ENCODE measurements at places on chromosomes 4 and X.
A peak's percentile ranks its signal among the peaks of the same experiment; 100 is the strongest.

DNA sequence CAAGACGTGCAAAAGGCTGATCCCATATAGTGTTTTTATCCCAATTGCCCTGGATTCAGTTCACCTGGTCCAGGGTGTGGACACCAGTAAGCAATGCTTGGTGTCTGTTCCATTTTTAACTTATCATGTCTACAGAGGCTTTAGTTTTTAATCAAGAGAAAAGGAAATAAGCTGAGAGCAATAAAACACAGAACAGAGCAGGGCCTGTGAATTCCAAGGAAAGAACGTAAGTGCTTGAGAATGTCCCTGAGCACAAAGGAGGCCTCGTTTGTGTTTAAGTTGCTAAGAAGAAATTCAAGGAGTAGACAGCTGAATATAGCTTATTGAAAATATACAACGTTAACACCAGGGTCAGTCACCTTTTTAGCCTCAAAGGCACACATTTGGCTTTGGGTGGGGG, 191.3 kb downstream of the GPC3 start:
- DNase-seq, result no peak

DNA sequence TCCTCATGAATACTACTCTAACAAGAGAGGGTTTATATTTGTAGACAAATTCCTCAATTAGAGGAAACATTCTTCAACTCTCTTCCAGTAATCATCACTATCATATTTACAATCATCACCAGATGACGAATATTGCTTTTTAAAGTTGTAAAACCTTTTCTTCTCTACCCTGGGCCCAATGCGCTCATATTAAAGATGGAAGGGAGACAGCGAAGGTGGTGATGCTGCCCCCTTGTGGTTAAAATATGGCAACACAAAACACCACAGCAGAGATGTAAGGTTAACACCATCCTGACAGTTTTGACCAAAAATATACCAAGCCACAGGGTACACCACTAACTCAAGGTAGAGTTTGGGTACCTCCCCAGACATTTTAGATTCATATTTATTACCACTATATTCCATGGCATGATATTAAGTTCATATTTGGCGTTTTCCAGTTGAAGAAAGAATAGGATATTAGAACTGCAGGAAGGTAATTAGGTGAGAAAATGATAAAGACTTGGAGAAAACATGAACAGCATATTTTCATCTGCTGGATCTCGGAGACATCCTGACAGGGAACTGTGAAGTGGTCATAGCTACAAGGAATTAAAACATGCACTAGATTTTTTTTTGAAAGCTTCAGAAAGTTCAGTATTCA, 72.8 kb downstream of the SLC9A7 start:
- DNase-seq, result no peak

DNA sequence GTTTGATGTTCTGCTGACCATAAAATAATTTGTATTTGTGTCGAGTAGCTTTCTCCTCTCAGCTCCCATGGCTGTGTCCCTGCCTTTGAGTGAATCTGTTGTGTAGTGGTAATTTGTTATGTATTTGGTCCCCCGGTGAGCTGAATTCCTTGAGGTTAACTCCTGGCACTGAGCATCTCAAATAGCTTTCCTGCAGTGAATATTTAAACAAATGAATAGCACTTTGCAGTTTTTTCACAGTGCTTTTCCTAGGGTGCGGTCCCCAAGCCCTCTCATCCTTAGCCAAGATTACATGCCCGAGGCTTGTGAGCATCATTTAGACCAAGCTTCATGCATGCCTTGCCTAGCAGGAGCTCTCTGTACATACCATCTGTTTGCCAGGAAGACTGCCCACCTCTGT, 74.2 kb downstream of the CLDN34 start:
- DNase-seq, result no peak

- DNase-seq, result no peak
Observed at GRCh38 chrX:47807548-47807947, 29.2 kb upstream of the ZNF81 start.

GRCh38 chrX:67917421-67918010, 373.7 kb downstream of the AR start:
- no peak for DNase-seq

- DNase-seq, result no peak
Observed at GRCh38 chr4:109578846-109579245, 18.8 kb downstream of the MCUB start.

DNA sequence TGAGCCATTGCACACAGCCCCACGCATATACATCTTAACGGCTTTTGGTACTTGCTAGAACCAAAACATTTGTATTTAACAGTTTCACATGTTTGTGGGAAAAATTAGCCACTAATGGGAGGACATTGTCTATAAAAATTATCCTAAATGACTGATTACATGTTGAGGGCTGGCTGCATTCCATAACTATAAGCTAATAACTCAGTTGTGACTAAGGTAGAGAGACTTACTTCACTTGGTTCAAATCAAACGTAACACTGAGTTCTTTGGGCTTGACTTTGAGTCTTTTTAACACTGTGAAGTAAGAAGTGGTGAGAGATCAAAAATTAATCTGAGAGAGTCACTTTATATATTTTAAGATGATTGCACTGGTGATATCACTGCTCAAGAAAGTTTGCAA, 47.9 kb upstream of the PGRMC2 start:
- DNase-seq, result no peak

GRCh38 chr4:156571146-156571545, 400.5 kb downstream of the PDGFC start:
- DNase-seq, result no peak

- DNase-seq, result no peak
Observed at GRCh38 chr4:81221303-81222081, 6.5 kb upstream of the PRKG2 start.

DNA sequence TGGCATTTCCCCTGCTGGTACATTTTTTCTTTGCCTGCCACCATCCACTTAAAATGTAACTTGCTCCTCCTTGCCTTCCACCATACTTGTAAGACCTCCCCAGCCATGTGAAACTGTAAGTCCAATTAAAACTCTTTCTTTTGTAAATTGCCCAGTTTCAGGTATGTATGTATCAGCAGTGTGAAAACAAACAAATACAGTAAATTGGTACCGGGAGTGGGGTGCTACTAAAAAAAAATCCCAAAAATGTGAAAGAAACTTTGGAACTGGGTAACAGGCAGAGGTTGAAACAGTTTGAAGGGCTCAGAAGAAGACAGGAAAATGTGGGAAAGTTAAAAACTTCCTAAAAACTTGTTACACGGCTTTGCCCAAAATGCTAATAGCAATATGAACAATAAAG, 16.3 kb downstream of the ARHGEF9 start:
- no peak for DNase-seq

DNA sequence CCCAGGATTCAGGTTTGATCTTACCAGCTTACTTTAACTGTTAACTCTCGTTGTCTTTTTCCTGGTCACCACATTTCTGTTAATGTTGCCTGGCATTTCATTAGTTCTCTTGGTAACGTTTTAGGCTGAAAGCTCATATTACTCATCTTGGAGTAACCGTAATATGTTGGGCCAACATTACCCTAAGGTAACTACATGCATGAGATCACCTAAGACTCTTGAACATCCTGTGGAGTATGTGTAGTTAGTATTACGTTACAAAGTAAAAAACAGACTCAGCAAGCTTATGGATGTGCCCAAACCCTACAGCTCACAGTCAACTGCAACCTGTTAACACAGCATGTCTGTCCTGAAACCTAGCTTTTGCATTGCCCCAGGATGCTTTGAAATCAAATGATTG, 203.3 kb upstream of the HS3ST1 start:
- DNase-seq, result no peak

- no peak for DNase-seq
Observed at GRCh38 chr4:122917731-122918130, 4.7 kb downstream of the NUDT6 start.

- peak; percentile 83 for DNase-seq
Observed at GRCh38 chr4:80202190-80202711, 4.9 kb downstream of the PRDM8 start.

DNA sequence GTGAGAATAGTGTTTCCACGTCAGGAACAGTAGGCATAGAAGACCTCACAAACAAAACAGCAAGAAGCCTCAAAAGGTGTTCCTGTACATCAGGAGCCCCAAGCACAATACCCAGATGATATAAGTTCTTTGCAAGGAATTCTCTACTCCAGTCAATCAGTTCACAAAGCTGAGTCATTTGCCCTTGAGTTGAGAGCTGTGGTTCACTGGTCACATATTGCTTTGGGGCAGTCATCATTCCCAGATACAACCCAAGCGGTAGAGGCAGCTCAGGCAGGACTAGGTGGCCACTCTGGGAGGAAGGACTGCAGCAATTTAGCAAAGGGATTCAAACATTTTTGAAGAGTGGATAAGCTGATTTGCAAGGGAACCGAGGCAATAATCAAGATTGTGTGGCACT, 551.5 kb upstream of the ZFP42 start:
- DNase-seq, result no peak

- no peak for DNase-seq
Observed at GRCh38 chr4:128757712-128758111, 51.8 kb upstream of the JADE1 start.

DNA sequence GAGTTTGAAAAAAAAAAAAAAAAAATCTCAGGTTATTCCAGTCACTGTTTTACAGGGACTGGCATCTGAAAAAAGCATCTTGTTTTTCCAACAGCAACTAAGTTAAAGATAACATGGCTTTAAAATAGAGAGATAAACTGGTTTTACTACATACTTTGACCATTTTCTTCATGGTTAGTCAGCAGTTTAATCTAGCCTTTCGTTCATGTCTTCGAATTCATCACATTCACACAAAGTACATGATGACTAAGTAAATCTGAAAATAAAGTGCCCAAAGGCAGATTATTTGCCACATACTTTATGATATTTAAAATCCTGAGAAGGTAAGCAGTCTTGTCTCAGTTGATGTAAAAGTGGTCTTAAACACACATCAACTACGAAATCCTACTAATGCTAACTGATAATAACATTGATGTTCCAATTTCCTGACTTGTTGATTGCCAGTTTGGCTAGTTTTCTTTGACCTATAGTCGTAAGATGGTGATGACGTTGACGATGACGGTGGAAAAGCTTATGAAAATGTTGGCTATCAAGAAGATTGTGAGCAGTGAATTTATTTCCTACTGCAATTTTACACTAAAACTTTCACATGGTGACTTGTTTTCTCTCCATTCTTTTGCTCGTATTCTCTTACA, 540.5 kb upstream of the BOD1L1 start:
- no peak for DNase-seq

DNA sequence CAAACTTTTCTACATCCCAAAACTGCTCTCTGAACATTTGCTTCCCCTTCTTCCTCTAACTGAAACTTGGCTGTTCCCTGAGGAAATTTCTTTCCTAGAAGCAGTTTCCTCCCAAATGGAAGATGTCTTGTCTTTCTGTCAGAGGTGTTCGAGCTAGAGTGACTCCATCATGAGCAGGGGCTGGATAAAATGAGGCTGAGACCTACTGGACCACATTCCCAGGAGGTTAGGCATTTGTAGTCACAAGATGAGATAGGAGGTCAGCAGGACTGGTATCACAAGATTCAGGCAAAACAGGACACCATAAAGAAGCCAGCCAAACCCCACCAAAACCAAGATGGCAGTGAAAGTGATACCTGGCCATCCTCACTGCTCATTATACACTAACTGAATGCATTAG, 35.8 kb upstream of the PGRMC2 start:
- DNase-seq, result no peak

Data from activated CD4-positive, CD25-positive, alpha-beta regulatory T cell treated with anti-CD3 and anti-CD28 coated beads, Interleukin-2, amount 50 U/mL, for 72 hours (primary cell).